ENCODE measurements at places on chromosomes 12 and 14.

GRCh38 chr14:101961011-101961721 is 3.2 kb upstream of the DYNC1H1 start:
- peak; percentile 71 for DNase-seq

DNA sequence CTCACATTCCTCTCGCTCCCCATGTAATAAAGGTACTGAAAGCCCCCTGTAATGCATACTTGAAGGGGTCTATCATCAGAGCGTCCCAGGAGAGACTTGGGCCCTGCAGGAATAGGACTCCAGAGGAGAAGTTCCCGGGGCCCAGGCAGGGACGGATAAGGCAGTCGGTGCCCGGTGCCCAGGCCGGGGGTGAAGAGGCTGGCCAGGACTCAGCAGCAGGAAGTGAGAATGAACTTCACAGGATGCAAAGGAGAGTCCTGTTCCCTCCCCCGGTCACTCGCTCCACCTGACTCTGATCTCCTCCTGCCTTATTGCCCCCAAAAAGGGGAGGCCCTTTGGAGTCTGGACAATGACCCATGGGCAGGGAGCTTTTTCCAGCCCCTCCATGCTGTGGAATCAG is 40.2 kb downstream of the LRRC74A start:
- DNase-seq, result no peak

- DNase-seq, result no peak
Measured at GRCh38 chr12:110249716-110250225, 31.3 kb upstream of the ATP2A2 start.

GRCh38 chr14:34051966-34052657 is 101.2 kb upstream of the EGLN3 start:
- DNase-seq, result no peak

DNA sequence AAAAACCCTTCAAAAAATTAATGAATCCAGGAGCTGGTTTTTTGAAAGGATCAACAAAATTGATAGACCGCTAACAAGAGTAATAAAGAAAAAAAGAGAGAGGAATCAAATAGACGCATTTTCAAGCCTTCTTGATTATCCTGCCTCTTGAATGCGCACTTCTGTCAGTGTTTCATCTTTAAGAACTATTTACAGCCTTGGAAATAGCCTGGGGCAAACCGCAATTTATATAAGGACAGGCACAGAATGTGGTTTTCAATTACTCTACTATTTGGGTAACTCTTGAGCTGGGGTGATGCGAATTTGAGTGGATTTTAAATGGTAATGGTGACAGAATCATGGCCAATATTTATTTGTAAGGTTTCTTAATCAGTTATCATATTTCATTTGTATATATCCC is 179.1 kb upstream of the OTX2 start:
- DNase-seq, result no peak

GRCh38 chr14:81172881-81173280 is 47.9 kb downstream of the GTF2A1 start:
- no peak for DNase-seq

DNA sequence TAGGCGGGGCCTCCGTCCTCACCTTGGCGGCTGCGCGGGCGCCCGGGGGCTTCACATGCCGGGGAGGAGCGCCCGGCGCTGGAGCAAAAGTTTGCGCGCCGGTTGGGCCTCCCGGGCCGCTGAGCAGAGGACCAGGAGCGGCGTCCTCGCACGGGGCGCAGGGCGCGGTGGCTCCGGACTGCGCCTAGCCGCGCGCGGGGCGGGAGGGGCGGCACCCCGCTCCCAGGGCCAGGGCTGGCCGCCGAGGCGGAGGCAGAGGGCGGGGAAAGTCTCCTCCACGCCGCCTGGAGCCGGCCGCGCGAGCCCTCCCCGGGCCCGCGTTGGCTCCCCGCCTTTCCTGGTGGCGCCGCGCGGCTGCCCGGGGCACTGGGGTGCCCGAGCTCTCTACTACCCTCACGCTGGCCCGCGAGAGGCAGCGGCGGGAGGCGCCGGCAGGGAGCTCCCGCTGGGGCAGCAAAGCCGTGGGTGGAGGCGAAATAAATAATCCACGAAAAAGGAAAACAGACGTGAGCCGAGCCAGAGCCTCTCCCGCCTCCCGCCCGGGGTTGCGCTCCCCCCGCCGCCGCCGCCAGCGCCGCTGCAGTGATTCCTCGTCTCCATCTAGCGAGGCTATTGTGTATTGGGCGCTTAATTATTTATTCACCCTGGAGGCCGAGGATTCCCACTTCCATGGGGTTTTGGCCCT is 400 bp upstream of the PRIMA1 start:
- no peak for DNase-seq

DNA sequence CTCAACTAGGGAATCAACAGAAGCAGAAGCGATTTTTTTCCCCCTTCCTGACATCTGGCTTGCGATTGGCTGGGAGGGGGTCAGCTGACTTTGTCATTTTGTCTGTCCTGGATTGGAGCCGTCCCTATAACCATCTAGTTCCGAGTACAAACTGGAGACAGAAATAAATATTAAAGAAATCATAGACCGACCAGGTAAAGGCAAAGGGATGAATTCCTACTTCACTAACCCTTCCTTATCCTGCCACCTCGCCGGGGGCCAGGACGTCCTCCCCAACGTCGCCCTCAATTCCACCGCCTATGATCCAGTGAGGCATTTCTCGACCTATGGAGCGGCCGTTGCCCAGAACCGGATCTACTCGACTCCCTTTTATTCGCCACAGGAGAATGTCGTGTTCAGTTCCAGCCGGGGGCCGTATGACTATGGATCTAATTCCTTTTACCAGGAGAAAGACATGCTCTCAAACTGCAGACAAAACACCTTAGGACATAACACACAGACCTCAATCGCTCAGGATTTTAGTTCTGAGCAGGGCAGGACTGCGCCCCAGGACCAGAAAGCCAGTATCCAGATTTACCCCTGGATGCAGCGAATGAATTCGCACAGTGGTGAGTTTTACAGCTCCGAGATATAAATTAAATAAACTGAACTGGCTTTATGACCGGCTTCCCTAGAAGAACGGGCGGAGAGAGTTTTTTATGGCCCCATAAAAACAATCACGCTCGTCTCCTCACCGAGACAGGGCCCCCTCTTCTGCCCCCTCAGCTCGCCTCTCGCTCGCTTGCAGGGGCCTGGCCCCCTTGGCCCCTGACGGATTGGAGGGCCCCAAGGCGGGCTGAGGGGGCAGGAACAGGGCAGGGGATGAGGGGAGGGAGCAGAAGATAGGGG is at the start of gene HOXC6:
TSS of gene HOXC6 (plus strand) at position 127 of the 888 bp plus-strand sequence. CDS start at position 209, 82 bp downstream.
- DNase-seq, result no peak

DNA sequence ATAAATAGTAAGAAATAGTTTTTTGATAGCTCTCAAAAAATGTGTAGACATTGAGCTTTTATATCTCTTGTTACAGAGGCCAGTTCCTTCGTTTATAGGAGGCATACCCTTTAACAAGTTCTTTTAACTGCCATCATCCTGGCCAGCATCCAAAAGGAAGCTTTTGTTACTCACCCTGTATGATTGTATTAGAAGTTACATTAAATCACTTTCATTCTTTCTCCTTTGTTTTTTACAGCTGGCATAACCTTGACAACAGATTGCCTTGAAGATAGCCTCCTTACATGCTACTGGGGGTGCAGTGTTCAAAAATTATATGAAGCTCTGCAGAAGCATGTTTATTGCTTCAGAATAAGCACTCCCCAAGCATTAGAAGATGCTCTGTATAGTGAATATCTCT is 20.1 kb downstream of the CGRRF1 start:
- no peak for DNase-seq

DNA sequence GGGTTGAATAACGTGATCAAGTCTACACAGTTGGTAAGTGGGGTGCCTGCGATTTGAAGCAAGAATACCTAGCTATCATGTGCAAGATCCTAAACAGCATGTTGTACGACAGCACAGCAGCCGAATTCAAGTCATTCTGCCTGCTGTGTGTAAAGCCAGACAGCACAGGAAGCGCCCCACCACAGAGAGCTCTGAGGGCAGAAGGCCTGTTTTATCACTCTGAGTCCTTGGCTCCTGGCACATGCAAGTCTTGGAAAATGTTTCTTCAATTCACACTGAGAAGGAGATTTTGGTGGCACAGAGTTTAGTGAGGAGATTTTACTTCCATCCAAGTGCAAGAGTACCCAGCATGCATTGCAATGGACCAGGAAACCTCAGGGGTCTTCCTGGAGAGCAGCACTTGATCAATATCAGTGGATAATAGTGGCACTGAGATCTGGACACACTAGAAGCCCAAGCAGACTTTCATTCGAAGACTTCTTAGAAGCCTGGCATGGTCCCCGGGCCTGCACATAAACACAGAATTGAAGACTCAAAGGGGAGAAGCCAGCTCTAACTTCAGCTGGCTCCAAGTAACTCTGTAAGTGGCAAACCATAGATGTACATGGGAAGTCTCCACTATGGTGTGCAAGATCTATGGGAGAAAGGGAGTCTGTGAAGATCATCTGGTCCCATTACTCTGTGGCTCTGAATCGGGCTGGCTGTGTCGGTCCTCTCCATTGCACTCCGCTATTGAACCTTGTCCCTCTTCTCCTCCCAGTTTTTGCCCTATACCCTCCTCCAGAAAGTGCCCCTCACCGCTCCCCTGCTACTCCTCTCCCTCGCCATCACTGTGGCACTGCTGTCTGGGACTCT is 1.5 kb upstream of the KRT1 start:
- DNase-seq, result peak; percentile 3

DNA sequence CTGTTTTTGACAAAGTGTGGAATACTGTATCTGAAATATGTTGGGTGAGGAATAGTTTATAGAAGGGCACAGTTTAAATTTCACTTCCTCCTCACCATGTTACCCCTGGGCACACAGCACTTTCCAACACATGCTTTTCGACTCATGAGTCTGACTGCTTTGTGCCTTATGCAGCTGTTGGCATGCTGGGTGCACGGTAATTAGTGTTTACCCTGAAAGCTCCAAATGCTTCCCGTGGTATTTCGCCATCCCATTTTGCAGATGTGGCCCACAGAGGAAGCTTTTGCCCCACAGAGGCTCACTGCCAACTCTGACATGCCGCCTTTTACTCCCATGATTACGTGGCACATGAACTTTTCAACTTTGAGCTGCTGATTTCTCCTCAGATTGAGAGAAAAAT is 168.6 kb downstream of the PRKCH start:
- no peak for DNase-seq

DNA sequence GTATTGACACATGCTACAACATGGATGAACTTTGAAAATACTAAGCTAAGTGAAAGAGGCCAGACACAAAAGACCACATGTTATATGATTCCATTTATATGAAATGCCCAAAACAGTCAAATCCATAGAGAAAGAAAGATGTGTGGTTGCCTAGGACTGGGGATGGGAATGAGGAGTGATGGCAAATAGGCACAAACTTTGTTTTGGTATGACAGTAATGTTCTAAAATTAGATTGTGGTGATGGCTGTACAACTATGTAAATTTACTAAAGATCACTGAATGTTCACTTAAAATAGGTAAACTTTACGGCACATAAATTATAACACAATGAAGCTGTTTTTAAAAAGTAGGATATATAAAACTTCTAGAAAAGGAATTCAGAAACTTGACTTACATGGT is 41.7 kb downstream of the PPP1R13B start:
- DNase-seq, result no peak

DNA sequence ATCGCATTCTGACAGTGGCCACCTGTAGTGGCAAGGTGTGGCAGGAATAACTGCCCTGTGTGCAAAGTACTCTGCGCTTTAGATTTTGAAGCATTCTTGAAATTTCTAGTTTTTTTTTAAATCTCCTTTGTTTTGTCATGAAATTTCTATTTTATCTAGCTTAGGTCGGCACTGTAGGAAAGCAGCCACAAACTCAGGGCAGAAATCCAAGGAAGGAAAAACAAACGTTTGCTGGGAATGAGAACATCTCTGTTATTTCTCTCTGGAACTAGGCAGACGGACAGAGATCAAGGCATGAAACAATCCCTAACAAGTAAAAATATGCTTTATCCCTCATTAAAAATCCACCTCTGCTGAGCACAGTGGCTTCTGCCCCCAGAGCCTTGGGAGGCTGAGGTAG is 1.3 kb upstream of the NR2C1 start:
- DNase-seq, result no peak

DNA sequence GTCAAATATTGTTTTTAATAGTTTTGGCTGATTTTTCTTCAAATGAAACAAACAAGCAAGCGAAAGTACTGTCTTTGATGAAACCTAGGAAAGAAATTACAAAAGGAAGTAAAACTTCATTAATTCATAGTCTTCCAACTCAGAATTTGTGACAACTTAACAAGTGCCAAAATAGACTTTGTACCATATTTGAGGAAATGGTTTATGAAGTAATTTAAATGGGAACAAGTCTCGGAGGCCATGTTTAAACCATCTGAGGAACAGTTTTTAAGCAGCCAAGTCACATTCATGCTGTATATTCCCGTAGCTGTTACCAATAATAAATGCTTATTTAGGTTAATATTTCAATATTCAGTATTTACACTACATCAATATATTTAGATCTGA is 745 bp upstream of the ARHGDIB start:
- DNase-seq, result no peak

DNA sequence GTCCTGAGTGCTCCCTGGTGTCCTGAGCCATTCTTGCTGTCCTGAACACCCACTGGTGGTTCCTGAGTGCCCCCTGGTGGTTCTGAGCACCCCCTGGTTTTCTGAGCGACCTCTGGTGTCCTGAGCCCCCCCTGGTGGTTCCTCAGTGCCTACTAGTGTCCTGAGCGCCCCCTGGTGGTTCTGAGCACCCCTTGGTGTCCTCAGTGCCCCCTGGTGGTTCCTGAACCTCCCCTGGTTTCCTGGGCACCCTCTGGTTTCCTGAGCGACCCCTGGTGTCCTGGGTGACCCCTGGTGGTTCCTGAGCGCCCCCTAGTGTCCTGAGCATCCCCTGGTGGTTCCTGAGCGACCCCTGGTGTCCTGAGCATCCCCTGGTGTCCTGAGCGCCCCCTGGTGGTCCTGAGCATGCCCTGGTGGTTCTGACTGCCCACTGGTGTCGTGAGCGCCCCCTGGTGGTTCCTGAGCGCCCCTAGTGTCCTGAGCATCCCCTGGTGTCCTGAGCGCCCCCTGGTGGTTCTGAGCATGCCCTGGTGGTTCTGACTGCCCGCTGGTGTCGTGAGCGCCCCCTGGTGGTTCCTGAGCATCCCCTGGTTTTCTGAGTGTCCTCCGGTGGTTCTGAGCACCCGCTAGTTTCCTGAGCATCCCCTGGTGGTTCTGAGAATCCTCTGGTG is 473.1 kb downstream of the TMEM121 start:
- DNase-seq, result peak; percentile 55

DNA sequence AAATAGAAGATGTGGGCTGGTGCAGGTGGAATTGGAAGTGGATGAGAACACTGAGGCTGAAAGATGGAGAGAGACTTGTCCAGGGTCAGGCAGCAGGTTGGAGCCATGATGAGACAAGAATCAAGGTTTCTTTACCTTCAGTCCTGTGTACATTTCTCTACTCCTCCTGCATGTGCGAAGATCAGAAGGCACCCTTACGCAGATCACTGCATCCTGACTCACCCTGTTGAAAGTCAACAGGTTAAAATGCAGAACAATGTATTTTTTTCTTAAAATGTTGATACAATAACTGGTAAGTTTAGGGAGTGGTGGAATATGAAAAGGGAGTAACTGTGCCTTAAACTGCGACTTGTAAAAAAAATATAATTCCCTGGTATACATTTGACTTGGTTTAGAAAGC is 47.8 kb downstream of the TESPA1 start:
- no peak for DNase-seq

DNA sequence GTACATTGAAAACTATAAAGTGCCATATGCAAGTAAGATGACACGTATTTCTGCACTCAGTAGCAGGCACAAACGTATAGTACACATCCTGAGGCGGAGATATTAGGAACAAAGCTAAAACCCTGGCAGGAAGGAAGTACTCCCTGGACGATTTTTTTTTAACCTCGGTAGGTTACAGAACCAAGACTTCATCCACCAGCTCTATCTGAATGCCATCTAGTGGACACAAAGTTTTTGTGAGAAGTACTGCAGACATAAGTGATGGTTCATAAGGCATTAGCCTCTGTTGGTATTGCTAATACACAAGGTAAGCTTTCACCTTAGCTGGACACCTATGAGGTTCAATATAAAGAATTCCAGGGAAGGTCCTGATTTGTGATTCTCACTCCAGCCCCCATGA is 83.0 kb upstream of the CCDC196 start:
- DNase-seq, result no peak
